ENCODE measurements at places on chromosomes 3 and 15.
A peak's percentile ranks its signal among the peaks of the same experiment; 100 is the strongest.

DNA sequence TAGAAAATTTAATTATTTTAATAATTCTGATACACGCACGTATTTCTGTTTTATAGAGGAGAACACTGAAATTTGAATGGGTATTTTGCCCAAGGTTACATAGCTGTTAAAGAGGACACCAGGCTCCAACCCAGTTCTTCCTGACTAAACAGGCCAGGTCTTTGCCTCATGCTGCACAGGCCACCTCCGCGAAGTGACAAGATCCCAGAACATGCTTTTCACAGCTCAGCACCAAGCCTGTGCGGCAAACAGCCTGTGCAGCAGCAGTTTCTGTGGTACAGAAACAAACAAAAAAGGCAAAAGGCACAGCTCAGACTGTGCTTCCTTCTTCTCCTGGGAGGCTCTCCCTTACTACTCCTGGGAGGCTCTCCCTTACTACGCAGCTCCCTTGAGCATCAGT lies 6.5 kb downstream of the FOXL2 start:
- DNase-seq = no peak

DNA sequence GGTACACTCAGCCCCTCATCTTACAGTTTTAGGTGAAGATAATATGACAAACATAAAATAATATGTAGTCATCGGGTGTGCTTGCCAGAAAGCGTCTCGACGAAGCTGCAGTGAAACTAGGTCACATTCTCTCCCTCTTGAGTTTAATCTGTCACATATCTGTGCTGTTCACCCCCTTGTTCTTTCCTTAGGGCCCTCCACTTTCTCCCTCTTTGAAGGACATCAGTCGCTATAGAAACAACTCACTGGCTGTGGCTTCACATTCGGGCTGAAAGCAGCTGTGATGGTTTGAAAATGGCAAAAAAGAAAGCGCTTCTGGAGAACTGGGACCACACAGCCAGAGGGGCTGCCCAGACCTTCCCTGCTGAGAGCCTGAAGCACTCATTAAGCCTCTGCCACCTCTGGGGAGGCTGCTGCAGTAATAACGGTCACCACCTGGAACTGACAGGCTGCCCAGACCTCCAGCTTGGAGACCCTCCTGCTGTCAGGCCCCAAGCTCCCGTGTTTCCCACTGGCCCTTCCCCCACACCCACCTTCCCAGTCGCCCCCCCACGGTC lies 50.3 kb downstream of the ABTB1 start:
- DNase-seq = no peak

DNA sequence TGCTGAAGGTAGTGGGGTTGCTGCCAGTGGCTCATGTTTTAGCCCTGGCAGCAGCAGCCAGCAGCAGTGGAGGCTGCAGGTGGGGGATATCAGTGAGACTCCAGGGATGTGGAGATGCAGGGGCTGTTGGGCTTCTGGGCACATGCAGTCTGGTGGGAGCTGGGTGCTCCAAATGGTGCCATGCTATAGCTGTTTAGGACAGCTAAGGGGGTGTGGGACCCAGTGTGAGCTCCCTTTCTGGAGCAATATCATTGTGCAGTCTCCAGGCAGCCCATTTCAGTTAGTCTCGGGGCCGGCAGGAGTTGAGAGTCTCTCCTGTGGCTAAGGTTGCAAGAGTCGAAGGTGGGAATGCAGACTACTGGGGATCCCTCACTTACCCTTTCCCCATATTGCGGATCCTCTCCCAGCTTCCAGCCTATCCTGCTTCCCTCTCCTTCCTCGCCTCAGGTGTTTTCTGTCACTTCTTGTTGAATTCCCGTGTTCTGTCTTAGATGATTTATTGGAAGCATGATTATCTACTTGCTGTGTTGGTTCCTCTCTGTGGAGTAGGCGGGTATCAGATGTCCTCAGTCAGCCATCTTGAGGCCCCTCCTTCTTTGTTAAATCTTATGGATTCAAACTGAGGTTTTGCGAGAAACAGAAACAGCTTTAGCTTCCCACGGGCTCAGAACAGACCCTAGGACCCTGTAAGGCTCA lies 112.0 kb downstream of the FAM43A start:
- DNase-seq = no peak

GRCh38 chr3:22620498-22620897 lies 582.6 kb upstream of the UBE2E2 start:
- no peak for DNase-seq

DNA sequence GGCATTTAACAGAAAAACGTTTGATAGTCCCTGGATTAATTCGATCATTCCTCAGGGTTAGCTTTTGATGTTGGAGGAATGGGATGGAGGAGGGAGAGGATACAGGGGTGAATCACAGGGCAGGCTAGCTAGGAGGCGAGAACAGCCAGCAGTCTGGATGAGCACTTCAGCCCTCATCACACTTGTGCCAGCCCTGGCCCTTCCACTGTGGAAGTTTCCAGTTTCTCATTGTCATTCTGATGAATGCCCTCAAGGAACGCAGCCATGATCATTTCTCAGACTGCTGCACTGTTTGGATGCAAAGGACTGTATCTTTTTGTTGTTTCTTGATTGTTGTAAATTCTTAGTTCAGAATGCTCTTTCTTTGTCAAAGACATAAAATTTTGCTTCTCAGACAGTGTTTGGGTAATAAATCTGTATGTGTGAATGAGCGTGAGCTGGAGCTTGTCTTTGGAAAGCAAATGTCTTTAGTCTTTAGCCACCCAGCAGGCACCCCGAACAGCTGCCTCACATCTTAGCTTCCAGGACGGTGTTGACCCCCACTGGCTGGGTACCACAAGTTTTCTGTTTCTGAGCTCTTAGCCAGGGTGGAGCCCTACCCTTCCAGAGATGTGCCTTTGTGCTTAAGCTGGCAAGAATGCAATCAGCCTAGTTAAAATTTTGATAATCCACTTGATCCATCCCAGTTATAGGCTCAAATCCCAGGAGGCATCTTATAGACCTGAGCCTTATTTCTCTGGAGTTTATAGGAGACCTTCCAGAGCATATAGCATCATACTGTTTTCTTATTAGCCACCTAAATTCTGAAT lies 121.1 kb downstream of the PDCD6IP start:
- no peak for DNase-seq

DNA sequence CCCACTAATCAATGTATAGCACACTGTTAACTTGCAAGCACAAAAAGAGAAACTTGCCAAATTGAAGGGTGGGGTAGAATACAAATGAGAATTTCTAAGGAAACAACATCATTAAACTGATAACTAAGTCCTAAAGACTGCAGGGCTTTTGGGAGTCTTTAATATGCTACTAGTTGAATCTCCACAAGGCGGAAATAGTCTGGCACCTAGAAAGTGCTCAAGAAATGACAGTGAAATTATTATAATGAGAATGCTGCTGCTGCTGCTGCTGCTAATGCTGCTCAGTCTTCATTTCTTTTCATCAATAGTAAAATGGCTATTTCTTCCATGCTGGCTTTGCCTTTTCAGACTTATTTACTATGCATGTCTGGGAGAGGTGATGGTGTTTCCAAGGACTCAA lies 91.8 kb downstream of the BTD start:
- DNase-seq = no peak

GRCh38 chr15:48547286-48547685 lies 98.2 kb downstream of the FBN1 start:
- no peak for DNase-seq

- DNase-seq = no peak
These were observed 45.3 kb upstream of the MAP3K13 start for GRCh38 chr3:185317674-185318073.

DNA sequence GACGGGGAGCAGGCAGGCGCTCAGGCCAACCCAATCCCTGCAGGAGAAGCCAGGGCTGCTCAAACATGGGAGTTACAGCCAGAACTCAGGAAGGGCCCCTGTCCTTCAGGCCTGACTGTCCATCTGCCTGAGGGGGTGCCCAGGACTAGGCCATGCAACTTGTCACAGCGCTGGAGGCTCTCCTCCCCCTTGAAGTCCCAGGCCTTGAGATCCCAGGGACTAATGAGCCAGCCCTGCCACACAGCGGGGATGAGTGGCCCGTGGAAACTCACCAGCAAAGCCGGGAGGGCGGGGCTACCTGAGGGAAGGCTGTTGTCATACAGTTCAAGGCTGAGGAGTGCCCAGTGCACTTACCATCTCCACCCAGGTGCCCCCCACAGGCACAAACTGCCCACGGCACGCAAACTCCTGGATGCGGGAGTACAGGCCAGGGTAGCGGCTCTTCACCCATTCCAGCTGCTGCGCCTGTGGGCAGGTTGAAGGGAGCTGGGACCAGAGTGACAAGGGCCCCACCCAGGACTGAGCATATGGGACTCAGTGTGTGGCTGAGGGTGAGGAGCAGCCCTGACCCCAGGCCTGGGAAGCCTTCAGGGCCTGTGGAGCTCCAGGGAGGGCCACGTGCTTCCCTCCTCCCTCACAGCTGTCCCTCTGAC lies 6.3 kb downstream of the MAN2C1 start:
- no peak for DNase-seq

GRCh38 chr15:23039143-23039916 lies at the start of gene TUBGCP5:
TSS of gene TUBGCP5 (minus strand) at chr15:23039569. CDS start at chr15:23039543, 26 bp downstream.
- DNase-seq = peak; percentile 96

DNA sequence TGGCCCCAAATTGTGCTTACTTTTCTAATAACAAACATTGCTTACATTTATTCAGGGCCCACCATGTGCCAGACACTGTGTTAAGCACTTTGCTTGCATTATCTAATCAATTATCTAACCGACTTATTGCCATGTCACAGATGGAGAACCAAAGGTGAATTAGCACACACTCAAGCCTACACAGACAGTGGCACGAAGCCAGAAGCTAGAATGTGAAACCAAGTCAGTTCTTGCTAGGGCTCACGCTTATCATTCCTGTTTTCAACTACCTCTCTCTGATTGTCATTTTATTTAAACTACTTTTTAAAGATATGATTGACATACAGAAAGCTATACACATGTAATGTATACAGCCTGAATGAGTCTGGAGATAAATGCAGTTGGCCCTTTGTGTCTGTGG lies 215.7 kb upstream of the CFAP20DC start:
- DNase-seq = no peak

GRCh38 chr3:78721771-78722543 lies 1045.8 kb downstream of the ROBO1 start:
- DNase-seq = no peak

GRCh38 chr3:137845666-137846065 lies 81.6 kb downstream of the SOX14 start:
- DNase-seq = no peak

DNA sequence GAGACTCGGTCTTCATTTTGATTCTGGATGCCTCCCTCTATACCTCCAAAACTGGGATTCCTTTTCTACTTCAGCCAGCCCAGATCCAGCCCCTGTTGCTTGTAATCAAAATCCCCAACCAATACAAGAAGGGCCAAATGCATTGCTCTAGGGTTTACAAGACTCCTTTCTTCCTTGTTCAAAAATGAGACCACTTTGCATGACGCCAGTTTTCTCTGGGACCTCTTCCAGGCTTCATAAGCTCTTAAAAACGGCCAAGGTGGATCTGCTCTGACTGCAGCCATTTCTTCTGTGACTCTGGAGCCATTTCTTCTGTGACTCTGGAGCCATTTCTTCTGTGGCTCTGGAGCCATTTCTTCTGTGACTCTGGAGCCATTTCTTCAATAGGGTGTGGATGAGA lies 71.9 kb downstream of the ADAMTS17 start:
- DNase-seq = no peak

GRCh38 chr3:188055388-188055787 lies 98.6 kb upstream of the LPP start:
- DNase-seq = no peak

DNA sequence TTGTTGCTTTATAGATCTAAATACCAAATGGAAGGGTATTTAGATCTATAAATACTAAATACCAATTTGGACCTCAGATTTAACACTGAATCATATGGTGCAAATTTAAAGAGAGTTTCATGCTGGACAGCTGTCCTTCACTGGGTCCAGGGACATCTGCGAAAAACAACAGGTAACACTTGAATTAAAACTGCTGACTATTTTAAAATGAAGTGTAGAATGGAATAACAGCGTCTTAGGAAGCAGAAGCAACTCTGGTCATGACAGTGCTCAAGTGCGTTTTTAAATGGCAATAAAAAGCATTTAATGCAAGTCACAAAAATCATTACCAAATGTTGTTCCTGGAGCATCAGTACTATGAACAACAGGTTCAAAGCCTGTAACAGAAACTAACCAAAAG lies 106.3 kb downstream of the TFG start:
- DNase-seq = no peak

DNA sequence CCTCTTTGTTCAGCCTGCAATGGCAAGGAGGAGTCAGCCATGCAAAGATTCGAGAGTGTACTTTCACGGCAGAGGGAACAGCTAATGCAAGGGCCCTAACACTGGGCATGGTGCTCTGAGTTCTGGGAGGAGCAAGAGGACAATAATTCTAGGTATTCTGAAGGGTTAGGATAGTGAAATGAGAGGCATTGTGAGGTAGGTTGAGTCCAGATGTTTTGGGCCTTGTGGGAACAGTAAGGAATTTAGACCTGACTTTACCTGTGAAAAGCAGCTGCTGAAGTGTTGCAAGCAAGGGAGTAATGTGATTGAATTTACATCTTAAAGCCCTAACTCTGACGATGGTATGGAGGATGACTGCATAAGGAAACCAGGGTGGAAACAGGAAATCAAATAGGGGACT lies 211.6 kb downstream of the CNTN3 start:
- no peak for DNase-seq

DNA sequence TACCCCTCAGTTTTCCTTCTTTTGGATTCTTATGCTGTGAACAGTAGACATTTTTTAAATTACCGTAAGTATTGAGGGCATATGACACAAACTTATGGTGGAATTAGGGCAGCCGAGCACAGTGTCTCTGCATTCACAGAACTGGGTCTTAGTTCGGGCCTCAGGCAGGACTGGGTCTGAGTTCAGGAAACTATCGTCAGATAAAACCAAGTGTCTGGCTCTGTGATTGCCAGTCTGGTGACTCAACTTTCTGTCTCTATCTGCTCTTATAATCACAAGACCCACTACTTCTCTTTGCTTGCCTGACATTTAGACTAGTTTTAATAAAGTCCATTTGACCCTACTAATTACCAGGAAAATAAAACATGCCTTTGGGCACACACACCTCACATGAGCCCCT lies 146.2 kb downstream of the LMLN start:
- DNase-seq = no peak

- no peak for DNase-seq
These were observed 16.6 kb upstream of the IREB2 start for GRCh38 chr15:78421238-78421965.

- DNase-seq = no peak
These were observed 51.9 kb downstream of the GOLM2 start for GRCh38 chr15:44340410-44340809.

GRCh38 chr15:71562251-71562650 lies 248.1 kb upstream of the NR2E3 start:
- no peak for DNase-seq

- DNase-seq = no peak
These were observed 13.0 kb upstream of the TJP1 start for GRCh38 chr15:29835301-29835700.

- no peak for DNase-seq
These were observed 398.9 kb upstream of the TPRG1 start for GRCh38 chr3:188772886-188773285.
